ENCODE measurements at places on chromosomes 11 and 22. TPM values are rescaled to one million over a fixed set of nuclear protein-coding genes. Genes with fewer than 3 reads are reported as not detected.

Gene TNNI2
- 7.5 TPM for polyA plus RNA-seq

Gene ACR
- polyA plus RNA-seq: not detected

Gene RPS19BP1
- polyA plus RNA-seq: 66.1 TPM

Gene TTC36
- not detected for polyA plus RNA-seq

Gene UBQLNL
- 0.48 TPM for polyA plus RNA-seq

Gene OR2AG2
- polyA plus RNA-seq: 0.08 TPM

Gene GGT5
- not detected for polyA plus RNA-seq

Gene TEX12
- polyA plus RNA-seq: not detected

Gene STIP1
- 215 TPM for polyA plus RNA-seq

Gene TAF1D
- polyA plus RNA-seq: 91.2 TPM

Gene KCTD14
- polyA plus RNA-seq: 2.1 TPM

Gene EHF
- 64.1 TPM for polyA plus RNA-seq

Gene E2F8
- 2.0 TPM for polyA plus RNA-seq

Gene TTC17
- 62.9 TPM for polyA plus RNA-seq

Gene SCARF2
- polyA plus RNA-seq: 0.05 TPM

Gene CD151
- 997 TPM for polyA plus RNA-seq

Gene OR2D3
- not detected for polyA plus RNA-seq

Gene GSTT4
- not detected for polyA plus RNA-seq

Gene SMTN
- polyA plus RNA-seq: 61.2 TPM

Gene EMSY
- 9.3 TPM for polyA plus RNA-seq

Gene C11orf97
- polyA plus RNA-seq: not detected

Gene C11orf52
- 2.9 TPM for polyA plus RNA-seq

Gene OR10A2
- polyA plus RNA-seq: not detected
